ENCODE measurements at places on chromosomes 1 and 21.

- no peak for DNase-seq
Observed at GRCh38 chr1:199856216-199856780, 171.2 kb upstream of the NR5A2 start.

DNA sequence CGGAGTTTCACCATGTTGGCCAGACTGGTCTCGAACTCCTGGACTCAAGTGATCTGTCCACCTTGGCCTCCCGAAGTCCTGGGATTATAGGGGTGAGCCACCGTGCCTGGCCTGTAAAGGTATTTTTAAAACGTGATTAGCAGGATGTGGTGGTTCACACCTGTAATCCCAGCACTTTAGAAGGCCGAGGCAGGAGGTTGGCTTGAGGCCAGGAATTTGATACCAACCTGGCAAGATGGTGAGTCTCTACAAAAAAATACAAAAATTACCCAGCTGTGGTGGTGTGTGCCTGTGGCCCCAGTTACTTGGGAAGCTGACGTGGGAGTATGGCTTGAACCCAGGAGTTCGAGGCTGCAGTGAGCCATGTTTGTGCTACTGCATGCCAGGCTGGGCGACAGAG lies 43.3 kb upstream of the SOD1 start:
- DNase-seq, result no peak

- no peak for DNase-seq
Observed at GRCh38 chr1:71885171-71885570, 397.2 kb downstream of the NEGR1 start.

- no peak for DNase-seq
Observed at GRCh38 chr21:41228006-41228370, 60.0 kb downstream of the BACE2 start.

DNA sequence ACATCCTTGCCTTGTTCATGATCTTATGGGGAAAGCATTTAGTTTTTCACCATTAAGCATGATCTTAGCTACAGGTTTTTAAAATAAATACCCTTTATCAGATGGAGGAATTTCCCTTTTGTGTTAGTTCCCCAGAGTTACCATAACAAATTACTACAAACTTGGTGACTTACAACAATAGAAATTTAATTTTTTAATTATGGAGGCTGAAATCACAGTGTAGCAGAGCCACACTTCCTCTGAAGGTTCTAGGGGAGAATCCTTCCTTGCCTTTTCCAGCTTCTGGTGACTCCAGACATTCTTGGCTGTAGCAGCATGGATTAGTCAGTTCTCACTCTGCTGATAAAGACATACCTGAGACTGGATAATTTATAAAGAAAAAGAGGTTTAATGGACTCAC lies 18.5 kb downstream of the MIGA1 start:
- no peak for DNase-seq

- no peak for DNase-seq
Observed at GRCh38 chr1:233379869-233380438, 52.4 kb downstream of the MAP3K21 start.

- DNase-seq, result no peak
Observed at GRCh38 chr1:38239258-38239835, 192.8 kb upstream of the POU3F1 start.

DNA sequence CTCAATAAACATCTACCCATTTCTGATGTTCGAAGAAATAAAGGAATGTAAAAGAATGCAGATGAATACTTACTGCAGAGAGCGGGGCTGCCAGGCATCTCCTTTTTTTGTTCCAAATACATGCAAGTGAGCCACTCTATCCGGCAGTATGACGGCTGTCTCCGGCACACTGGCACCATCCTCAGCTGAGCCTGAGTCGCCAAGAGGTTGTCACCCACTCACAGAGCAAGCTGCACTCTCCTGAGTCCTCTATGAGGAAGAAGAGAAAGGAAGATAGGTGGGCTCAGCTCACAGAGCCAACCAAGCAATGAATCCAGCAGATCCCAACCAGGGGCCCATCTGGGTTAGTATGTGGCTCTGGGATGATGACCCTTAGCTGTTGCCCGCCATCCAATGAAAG lies 65.3 kb downstream of the CD46 start:
- no peak for DNase-seq

GRCh38 chr1:208129487-208129886 lies 114.7 kb downstream of the PLXNA2 start:
- DNase-seq, result no peak

DNA sequence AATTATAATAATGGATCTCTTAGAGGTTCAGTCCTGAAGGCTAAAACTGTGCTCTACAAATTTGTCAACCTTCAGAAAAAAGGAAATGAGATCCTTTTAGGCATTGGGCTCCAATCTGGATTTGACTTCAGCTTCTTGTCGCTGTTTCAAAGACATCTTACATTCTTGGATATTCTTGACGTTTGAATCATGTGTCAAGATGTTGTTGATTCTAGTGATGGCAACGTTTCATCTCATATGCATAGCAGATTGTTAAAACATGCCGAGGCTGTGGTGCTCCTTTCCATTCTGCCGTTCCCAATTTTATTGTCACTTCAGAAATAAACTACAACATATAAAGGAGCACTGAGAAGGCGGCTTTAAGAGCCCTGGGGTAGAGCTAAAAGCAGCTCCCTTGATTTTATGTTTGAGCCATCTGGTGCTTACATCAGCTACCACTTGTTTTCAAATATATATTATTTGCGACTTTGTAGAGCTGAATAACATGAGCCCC lies 467.6 kb upstream of the ZRANB2 start:
- DNase-seq, result no peak

- DNase-seq, result no peak
Observed at GRCh38 chr1:50333595-50333974, 89.7 kb downstream of the DMRTA2 start.

DNA sequence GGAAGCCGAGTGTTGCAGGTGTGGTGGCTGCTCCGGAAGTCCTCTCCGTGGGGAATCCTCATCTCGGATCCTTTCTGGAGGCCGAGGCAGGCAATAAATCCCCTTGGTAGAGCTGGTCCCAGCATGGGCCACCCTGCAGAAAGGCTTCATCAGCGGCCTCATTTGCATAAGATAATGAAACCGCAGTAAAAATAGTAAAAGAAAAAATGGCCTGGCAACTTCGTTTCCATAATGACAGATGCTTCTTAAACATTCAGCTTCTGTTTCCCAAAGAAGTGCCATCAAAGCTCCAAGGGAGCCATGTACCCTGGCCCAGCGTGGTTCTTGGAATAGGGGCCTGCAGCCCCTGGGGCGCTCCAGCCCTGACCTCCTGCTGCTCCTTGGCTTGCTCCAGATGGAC lies 244.1 kb downstream of the GRIK3 start:
- no peak for DNase-seq

- DNase-seq, result no peak
Observed at GRCh38 chr1:238485912-238486209, 595.1 kb upstream of the ZP4 start.

DNA sequence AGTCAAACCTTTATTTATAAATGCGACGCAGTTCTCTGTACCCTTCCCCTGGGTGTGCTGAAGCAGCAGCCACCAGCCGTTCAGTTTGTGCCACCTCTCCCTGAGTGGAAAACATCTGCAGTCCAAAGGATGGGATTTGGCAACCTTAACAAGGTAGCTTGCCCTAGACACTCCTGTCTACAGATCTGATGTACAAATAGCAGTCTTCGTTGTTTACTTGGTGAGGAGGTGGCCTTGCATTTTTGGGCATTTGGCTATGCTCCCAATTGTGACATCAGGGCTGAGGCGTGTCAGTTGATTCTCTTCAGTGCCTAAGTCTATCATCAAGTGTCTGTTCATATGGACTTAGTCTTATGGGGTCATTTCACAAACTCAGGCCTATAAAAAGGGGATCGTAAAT lies 59.8 kb downstream of the KDM1A start:
- DNase-seq, result no peak

- no peak for DNase-seq
Observed at GRCh38 chr1:102098536-102098935, 101.8 kb upstream of the OLFM3 start.

GRCh38 chr1:244860914-244861610 lies 3.3 kb downstream of the HNRNPU start:
- no peak for DNase-seq

- peak; percentile 44 for DNase-seq
Observed at GRCh38 chr1:108199781-108200686, at the start of gene SLC25A24. Gene SLC25A24, minus strand, starts transcription at chr1:108200343. Its CDS starts 205 bp downstream, at chr1:108200138.

All from GF-D8 (cell line).